ENCODE measurements at places on chromosomes 5 and 9.

- DNase-seq = no peak
Measured at GRCh38 chr9:112838342-112838741, 52.3 kb downstream of the SLC46A2 start.

GRCh38 chr9:123965801-123966686, 36.1 kb upstream of the DENND1A start:
- DNase-seq = no peak

- DNase-seq = no peak
Measured at GRCh38 chr5:179186801-179187200, 126.6 kb downstream of the ZNF354C start.

DNA sequence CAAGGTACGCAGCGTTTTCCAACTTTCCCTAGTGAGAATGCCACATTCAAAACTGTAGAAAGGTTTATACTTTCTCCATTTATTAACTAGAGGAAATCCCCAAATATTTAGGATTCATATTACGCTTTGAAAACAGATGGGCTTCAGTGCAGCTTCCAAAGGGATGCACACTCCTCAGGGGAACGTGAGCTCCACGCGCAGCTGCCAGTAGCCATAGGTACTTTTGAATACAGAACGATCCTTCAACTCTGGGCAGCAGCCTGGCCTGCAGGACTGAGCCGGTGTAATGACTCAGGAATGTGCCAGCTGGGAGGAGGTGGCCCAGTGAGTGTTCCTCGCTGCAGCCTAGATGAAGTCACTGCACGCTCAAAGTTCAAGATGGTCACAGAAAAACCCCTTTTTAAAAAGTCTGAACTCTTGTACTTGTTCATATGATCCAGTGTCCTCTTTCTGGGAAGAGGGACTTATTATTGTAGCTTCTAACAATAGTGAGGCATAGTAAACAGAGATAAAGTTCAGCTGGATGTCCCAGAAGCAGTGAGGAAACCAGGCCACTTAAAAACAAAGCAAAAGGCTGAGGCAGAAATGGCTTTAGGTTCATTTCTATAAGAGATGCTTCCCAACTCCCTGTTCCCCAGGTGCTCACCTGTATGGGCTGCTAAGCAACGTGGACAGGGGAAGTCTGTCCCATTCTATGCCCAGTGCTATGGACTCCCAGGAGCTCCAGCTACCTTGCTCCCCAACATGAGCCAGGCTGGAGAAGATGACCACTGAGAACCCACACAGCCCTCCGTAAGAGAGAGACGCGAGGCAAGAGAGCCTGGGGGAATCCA, 130.0 kb downstream of the LHFPL2 start:
- no peak for DNase-seq

- DNase-seq = no peak
Measured at GRCh38 chr9:122315534-122315933, 50.9 kb downstream of the MRRF start.

- no peak for DNase-seq
Measured at GRCh38 chr9:99106044-99106375, 1.1 kb downstream of the TGFBR1 start.

DNA sequence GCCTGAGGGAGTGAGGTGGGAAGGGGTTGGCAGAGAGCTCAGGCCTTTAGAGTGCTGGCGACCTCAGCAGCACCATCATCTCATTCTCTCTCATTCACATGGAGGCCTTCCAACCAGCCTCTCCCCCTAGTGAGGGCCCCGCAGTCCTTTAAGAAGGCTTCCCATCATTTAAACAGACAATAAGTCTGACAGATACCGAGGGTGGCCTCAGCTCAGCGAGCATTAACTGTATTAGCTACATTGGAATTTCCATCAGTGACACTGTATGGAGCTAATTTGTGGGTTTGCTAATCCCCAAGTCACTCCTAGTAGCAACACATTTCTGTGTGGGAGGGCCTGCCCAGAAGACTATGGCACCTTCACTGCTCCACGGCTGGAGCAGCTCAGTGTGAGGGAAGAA, 75.8 kb downstream of the INSYN2B start:
- no peak for DNase-seq

DNA sequence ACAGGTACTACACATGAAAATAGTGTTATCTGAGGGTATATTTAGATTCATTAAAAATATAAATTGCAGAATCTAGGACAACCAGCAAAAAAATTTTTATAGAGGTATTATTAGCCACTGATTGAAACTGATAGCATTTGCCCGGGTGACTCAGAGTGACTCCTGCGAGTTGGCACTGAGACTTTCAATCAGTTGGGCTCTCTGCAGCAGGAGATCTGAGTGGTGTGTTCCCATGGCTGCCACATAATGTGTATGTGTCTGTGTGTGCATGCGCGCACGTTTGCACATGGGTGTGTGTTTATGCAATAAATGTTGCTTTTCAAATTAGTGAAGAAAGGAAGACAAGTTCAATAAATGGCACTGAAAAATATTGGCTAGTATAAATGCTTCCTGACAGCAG, 100.1 kb upstream of the MRPS30 start:
- no peak for DNase-seq

DNA sequence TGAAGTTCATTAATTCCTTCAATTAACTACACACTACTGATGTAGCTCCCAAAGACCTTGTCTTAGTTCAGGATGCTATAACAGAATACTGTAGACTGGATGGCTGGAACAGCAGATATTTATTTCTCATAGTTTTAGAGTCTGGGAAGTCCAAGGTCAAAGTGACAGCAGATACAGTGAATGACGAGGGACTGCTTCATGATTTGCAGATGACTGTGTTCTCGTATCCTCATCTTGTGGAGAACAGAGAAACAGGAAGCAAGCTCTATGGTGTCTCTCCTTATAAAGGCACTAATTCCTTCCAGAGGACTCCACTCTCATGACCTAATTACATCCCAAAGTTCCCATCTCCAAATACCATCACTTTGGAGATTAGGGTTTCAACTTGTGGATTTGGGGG, 65.6 kb upstream of the MAP1B start:
- no peak for DNase-seq

- no peak for DNase-seq
Measured at GRCh38 chr5:1698589-1699316, 100.9 kb downstream of the MRPL36 start.

GRCh38 chr5:32443541-32444430, 754 bp downstream of the ZFR start:
- DNase-seq = no peak

DNA sequence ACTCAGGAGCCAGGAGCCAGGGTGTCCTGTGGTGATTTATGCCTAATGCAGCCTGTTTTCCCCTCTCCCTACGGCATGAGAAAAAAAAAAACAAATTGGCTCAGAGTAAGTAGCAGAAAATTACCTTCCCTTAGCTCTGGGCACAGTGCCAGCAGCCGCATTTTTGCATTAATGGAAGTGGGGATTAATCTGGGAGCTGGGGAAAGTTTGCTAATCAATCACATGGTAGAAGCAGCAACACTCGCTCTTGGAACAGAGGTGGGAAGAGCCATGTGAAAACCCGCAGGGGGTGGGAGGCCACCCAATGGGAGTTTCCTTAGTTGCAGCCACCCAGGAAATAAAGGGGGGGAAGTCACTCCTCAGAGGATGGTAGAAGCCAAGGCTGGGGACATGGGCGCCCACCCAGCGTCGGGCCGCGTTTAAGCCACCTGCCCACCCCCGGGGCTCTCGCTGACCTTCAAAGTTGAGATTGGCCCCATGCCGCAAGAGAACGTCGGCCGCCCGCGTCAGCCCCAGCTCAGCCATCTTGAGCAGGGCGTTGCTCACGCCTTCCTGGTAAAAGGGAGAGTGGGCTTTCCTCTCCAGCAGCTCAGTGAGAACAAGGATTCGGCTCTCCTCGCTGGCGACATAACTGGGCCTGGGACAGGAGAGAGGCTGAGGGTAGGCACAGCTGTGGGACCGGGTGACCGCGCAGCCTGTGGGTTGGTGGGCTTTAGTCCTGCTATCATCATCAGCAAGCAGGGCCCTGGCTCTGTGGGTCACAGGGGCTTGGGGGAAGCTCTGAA, 1.7 kb downstream of the ASB6 start:
- no peak for DNase-seq

GRCh38 chr9:22440841-22441240, 5.8 kb upstream of the DMRTA1 start:
- DNase-seq = no peak

GRCh38 chr5:9596171-9596780, 33.9 kb downstream of the TAS2R1 start:
- DNase-seq = no peak

DNA sequence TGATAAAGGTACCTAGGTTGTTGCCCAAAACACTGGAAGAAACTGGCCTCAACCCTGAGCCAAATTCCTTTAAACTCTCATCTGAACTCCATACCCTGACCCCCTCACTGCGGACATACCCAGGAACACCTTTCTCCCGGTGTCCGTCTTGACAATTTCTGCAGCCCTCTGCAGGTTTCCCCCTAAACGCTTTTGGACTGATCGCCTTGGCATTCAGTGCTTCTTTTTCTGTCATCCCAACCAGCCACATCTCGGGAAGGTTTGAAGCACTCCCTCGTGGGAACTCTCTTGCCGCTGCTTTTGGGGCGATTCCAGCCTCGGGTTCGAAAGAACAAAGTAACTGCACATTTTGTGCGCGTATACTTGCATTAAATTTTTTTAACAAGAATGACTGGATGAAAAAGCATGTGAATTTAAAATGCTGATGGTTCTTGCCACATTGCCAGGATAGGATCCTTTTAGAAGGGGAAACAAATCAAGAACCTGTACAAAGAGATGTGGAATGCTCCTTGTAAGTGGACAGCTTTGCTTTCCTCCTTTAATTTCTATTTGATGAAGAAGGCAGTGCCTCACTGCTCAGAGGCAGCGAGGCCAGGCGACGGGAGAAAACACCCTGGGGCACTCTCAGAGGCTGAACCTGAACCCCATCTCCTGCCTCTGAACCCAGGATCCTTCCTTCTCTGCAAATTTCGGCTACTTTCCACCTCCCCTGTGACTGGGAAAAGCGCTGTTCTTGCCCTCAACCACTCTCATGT, 615 bp downstream of the PSMD5 start:
- no peak for DNase-seq
